Activated CD8-positive, alpha-beta T cell treated with anti-CD3 and anti-CD28 coated beads for 36 hours (primary cell): ENCODE measurements at places on chromosomes 5 and 9. TPM values are rescaled to one million over a fixed set of nuclear protein-coding genes. Genes with fewer than 3 reads are reported as not detected.

The FAM221B gene
- not detected for total RNA-seq

The ZNF883 gene
- total RNA-seq: 1.1 TPM

The LOX gene
- total RNA-seq: not detected

The SLC27A4 gene
- 10.5 TPM for total RNA-seq

The TSLP gene
- total RNA-seq: 1.0 TPM

The NMUR2 gene
- not detected for total RNA-seq

DNA sequence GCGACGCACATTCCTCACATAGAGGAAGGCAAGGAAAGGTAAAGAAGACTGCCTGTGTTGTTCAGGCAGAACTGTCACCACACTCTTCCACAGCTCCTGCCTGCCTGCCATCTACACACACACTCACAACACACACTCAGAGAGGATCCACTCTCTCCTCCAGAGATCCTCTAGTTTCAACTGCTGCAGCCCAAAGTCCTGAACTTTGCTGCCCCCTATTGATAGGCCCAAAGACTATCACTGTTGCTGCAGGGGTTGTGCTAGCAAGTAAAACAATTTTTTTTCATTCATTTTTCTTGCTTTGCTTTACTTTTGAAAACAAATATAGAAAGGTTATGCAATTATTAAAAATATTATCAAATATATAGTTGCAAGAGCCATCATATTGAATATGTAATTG, 5.9 kb upstream of the CFAP90 start:
- peak; percentile 24 for DNase-seq

- no peak for DNase-seq
These were observed 47.8 kb downstream of the WDR41 start for GRCh38 chr5:77444356-77444755.

DNA sequence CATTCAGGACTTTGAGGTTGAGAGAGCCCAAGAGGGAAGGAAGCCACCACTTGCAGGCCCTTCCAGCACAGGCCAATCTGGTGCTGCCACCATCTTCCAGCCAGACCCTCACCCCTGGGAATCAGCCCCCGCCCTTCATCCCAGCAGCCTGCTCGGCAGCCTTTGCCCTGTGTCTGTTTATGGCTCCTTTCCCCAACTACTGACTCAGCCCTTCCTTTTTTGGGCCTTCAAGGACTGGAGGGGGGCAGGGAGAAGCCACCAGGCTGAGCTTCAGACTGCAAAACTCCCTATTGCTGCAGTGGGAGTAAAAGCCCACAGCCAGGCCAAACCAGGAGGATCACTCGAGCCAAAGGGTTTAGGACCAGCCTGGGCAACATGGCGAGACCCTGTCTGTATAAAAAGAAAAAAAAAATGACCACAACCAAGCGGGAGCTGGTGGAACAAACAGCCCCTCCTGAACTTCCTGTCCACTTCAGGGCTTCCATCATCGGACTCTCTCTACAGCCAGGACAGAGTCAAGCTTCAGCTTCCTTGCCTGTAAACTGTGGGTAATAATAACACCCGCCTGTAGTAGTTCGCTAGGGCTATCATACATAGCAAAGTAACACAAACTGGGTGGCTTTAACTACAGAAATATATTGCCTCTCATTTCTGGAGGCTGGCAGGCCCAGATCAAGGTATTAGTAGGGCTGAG, 85.9 kb upstream of the IL17B start:
- DNase-seq: no peak

GRCh38 chr5:135429301-135430134, 17.6 kb downstream of the DCANP1 start:
- DNase-seq: no peak

DNA sequence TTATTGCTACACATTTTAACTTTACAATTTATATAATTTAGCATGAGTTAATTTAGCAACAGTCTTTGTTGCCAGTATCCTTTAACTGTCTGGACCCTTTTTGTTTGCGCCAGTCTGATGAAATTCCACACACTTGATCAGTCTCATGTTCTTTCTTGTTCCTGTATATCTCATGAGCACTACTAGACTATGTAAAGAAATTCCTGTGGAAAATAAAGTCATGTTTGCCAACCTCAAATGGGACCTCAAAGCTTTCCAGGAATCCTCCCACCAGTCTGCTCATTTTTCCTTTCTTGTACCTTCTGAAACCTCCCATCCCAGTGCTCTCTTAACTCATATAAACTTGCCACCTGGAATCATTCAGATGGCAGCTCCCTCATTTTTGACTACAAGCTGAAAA, 8.0 kb downstream of the DMXL1 start:
- DNase-seq: no peak

GRCh38 chr5:150082374-150082773, 4.0 kb downstream of the CSF1R start:
- no peak for DNase-seq

DNA sequence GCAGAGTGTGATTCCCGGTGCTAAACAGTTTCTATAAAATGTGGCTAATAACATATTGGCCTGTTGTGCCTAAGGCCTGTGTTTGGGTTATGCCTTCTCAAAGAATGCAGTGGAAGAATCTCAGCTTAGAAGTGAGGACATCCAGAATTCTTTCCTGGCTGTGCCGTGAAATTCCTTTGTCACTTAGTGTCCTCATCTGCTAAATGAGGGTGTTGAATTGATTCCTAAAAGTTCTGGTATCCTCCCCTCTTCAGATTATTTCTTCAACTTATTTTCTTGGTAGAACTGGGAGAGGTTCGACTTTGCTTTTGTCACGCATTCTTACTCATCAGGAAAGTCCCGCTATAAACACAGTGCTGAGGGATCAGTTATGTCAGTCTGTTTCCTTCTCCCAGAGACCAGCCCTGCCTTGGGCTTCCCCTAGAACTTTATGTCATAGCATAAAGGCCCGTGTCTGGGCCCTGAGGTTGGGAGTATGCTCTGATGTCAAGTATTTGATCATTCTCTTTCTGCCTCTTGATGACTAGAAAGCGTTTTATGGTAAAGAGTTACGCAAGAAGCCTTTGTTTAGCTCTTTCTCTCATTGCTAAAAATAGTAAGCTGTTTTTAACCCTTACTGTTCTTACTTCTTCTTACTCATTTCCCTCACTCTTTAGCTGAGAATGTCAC, 29.5 kb downstream of the MTAP start:
- peak; percentile 59 for DNase-seq

- no peak for DNase-seq
These were observed 26.6 kb upstream of the CD180 start for GRCh38 chr5:67223211-67223610.

DNA sequence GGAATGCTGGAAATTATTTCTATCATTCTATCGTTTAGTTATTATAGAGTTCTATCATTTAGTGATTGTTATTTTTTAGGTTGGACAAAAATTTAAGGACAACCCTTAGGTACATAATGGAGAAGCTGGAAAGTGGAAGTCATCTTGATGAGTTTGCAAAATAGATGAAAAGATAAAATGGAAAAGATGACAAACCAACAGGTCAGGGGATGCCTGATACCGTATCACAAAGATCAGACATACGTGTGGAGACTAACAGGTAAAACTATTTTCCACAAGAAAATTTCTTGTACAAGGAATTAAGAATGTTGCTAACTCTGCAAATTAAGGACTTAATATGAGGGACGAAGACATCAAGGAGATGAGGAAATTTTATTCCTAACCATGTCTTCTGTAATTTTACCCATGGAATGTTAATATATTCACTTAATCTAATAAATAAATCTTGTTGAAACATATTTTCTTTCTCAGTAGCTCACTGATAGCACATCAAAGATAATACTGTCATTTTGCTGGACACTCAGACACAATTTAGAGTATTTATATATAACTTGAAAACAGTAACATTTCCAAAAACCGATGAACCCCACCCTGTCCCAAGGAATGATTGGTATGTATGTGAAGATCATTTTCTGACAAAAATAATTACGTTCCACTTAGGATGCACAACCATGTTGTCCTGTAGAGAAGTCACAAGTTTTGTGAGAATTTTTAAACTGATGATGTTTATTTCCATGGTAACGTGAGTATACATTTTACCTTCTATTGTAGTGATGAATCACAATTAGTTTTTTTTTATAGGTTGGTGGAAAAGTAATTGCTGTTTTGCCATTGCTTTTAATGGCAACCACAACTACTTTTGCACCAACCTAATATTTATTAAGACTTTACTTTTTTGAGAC, 2.6 kb downstream of the LURAP1L start:
- DNase-seq: no peak

DNA sequence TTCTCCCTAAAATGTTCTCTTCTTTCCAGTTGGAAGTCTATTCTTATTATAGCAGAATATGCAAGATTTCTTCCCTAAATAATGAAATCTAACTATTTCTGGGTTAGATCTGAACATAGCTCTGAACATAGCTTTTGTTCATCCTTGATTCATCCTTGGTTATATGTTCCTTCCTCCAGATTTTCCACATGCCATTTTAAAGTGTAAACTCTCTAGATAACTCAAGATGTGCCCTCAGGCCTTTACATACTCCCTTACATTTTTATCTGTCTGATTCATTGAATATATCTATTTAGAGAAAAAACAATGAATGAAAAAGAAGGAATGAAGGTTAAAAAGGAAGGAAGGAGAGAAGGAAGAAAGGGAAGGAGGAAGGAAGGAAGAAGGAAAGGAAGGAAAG, 100.9 kb downstream of the FBXO38 start:
- no peak for DNase-seq

DNA sequence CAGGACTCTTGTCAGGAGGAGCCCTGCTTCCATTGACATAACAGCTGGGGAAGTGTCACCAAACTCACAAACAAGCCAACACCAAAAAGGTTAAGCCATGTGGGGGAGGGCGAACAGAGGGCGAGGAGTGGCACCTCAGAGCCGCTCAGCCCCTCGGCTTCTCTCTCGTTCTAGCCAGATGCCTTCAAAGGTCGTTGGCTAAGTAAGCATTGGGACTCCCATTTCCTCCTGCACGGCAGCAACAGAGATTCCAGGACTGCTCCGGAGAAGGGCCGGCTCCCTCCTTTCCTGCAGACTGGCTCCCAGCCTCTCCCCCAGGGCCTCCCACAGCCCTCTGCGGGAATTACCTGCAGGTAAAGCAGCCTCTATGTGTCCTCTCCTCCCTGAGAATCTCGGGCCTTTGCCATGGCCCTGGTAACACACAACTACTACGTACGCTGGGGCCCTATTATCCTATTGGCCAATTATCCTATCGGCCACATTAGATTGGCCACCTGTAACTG, 52.1 kb upstream of the RNU6ATAC start:
- DNase-seq: no peak

GRCh38 chr5:154110716-154111115, 71.9 kb downstream of the MFAP3 start:
- DNase-seq: no peak

- DNase-seq: no peak
These were observed 160.2 kb downstream of the SH3GL2 start for GRCh38 chr9:17739022-17739421.

DNA sequence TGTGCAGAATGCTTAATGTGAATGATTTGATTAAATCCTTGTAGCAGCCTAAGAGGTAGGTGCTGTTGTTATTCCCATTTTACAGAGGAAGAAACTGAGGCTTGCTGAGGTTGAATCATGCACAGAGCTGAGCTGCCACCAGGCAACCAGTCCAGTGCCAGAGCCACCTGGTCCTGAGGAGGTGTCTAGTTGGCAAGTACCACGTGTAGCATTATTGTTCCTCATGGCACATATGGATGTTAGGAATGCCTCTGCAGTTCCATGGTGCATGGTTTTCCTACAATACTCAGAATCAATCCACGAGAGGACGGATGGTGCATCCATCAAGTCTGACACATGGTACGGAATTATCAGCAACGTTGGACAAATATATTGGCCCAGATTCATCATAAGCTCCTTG, 8.9 kb downstream of the UBE2QL1 start:
- DNase-seq: no peak

GRCh38 chr5:120655828-120656435, 191.8 kb downstream of the PRR16 start:
- DNase-seq: peak; percentile 30

DNA sequence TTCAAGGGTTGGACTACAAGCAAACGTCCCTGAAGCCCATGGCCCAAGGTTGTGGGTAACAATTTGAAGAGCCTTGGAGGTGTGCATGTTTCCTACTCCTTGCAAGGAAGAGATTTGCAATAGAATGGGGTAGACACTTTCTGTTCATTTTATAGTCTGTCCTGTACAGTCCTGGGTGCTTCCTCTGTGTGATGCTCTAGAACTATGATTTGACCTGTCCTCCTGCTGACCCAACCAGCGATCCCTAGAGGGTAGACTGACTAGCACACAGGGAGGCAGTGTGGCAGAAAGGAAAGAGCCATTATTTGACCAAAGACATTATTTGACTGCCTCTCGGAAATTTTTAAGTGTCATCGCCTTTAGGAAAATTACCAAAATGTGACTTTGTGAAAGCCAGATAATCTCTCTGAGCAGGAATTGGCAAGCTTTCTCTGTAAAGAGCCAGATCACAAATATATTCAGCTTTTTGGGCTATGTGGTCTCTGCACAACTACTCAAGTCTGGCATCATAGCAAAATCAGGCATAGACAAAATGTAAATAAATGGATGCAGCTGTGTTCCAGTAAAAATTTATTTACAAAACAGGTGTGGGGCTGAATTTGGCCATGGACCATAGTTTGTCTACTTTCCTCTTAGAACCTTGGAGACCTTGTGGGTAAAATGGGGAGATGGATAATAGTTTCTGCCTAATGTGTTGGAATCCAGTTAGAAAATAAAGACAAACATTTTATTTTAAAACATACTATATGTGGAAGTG, 106.8 kb downstream of the DMRT2 start:
- DNase-seq: no peak
